ENCODE measurements at places on chromosomes 12 and 14.
A peak's percentile ranks its signal among the peaks of the same experiment; 100 is the strongest.

DNA sequence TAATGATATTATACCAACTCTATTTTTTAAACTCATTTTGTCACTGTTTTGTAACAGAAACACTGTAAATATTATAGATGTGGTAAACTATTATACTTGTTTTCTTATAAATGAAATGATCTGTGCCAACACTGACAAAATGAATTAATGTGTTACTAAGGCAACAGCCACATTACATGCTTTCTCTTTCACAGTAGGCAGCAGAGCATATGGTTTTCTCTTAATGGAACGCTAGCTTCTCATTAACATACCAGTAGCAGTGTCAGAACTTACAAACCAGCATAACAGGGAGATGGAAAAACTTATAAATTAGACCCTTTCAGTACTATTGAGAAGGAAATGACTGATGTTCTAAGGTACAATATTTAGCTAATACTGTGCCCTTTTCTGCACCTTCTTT is 398.8 kb downstream of the PRKD1 start:
- DNase-seq = no peak

DNA sequence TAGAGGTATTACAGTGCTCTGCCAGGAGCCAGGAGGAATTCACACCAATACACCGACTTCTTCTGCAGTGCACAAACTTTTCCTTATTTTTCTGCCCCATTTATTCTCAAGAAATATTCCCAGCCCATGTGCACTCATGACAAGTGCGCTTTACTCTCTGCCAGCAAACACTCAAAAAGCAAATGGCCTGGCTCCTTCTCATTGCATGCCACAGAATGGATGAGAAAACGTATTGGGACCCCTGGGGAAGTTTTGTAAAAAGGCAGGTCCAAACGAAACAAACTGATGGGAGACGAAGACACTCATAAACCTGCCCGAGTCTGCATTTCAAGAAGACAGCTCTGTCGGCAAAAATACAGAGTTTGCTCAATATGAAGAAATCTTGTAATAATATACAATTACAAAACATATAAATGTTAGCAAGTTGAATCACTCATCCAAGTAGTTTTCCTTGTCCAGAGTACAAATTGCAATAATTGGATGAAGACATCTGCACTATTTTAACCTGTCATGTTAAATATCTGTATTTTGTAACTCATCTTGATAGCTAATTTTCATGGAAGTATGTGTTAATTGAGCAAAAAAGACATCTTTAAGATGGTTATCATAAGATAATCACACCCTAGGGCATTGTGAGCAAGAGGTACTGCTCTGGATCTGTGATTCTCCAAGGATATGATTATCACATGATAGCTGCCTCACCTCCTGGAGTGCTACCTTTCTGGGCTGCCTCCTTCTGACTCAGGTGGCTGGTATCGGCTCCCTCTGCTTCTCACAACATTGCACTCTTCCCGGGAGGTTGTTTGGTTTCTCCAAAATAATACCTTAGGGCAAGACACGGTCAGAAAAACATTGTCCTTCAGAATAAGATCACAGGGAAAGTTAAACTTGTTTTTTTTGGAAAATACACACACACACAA is 260.8 kb upstream of the G2E3 start:
- no peak for DNase-seq

GRCh38 chr12:124294780-124295341 is at the start of gene RFLNA:
TSS of gene RFLNA (plus strand) at chr12:124295093. CDS start at chr12:124295430, 337 bp downstream.
- DNase-seq = no peak

GRCh38 chr14:100342195-100342594 is 19.1 kb downstream of the SLC25A47 start:
- DNase-seq = no peak

DNA sequence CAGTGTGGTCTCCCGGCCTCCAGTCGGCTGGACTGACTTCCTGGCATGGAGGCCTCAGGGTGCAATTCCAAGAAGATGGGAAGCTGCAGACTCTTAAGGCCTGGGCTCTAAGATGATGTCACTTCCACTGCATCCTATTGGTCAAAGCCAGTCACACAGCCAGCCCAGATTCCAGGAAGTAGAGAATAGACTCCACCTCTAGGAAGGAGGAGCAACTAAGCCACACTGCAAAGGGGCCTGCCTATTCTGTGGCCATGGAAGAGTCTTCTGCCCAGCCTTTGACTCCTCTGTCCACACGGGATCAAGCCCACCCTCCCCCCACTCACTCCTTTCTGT is 103.9 kb upstream of the RFLNA start:
- DNase-seq = peak; percentile 2

DNA sequence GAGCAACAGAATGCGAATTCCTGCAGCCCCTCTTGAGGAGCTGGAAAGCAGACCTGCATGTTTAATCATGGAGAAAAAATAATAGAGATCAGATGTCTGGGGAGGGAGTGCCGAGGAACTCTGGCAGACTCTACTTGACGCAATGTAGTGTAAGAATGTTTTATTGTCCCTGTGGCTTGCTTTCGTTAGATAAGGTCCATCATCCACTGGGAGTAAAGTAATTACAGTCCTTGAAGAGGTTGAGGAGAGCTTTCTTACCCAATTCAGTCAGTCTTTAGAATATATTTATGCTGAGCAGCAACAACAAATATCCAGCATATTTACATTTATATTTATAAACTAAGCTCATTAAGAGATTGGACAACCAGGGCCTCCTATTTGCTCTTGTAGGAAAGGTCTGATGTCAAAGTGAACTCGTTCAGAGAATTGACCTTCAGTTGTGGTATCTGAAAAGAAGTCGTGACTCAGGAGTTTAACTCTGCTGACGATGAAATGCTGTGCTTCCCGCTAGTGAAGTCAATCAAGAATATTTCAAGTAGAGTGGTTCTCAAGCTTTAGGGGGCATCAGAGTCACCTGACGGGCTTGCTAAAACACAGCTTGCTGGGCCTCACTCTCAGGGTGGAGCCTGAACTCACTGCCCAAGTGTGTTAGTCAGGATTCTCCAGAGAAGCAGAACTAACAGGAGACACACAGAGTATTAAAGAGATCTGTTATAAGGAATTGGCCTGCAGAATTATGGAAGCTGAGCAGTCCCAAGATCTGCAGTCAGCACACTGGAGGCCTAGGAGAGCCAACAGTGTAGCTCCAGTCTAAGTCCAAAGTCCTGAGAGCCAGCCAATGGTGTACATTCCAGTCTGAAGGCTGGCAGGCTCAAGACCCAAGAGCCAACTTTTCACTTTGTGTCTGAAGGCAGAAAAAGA is 139.3 kb upstream of the LMNTD1 start:
- DNase-seq = no peak

DNA sequence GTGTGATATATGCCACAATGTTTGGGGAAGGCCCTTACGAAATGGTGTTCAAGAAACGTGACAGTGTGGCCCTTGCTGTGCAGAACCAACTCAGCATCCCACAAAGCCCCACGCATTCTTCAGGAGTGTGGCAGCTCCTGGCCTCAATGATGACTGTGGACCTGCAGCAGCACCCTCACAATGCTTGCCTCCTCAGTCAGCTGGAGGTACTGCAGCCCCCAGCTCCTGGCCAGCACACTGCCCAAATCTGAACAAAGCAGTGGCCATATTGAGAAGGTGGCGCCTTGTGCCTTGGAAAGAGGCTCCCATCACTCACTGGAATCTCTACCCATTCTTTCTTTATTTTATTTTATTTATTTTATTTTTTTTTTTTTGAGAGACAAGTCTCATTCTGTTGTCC is 10.4 kb downstream of the POLE2 start:
- no peak for DNase-seq
